Activated effector memory CD4-positive, alpha-beta T cell treated with anti-CD3 and anti-CD28 coated beads, Interleukin-2, amount 50 U/mL, for 16 hours (primary cell): ENCODE measurements at places on chromosomes 4 and X.
A peak's percentile ranks its signal among the peaks of the same experiment; 100 is the strongest.

DNA sequence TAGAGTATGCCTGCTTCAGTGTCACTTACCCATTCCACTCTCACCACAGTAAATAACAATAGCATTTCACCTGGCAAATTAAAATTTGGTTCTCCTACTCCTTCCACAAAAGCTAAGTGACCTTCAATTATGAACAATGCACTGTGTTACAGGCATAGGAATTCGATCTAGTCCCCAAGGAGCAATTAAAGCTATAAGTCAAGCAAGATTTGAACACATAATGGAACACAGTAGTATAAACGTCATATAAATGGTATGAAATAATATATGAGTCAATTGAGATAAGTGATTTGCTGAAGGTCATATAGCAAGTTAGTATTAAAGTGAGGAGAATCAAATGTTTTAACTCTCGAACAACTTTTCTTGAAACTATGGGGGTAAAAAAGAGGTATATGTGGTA lies 65.8 kb downstream of the ARAP2 start:
- DNase-seq = no peak

- peak; percentile 91 for DNase-seq
Measured at GRCh38 chrX:53441531-53442321, 7.6 kb upstream of the HSD17B10 start.

- DNase-seq = no peak
Measured at GRCh38 chr4:10701702-10702460, 17.3 kb upstream of the CLNK start.

DNA sequence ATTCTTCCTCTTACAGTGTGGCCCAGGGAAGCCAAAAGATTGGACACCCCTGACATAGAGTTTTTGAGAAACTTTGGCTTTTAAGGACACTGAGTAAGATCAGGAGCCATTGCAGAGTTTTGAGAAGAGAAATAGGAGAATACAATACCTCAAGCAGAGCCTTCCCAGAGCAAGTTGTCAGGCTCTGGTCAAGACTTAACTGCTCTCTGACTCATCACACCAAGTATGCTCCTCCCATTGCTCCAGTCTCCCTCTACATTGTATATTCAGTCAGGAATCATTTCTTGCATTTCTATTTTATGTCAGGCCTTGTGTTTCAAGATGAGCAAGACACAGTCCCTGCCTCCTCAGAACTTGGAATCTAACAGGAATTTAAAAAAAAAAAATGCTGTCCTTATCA lies 176.4 kb upstream of the FMR1 start:
- no peak for DNase-seq

DNA sequence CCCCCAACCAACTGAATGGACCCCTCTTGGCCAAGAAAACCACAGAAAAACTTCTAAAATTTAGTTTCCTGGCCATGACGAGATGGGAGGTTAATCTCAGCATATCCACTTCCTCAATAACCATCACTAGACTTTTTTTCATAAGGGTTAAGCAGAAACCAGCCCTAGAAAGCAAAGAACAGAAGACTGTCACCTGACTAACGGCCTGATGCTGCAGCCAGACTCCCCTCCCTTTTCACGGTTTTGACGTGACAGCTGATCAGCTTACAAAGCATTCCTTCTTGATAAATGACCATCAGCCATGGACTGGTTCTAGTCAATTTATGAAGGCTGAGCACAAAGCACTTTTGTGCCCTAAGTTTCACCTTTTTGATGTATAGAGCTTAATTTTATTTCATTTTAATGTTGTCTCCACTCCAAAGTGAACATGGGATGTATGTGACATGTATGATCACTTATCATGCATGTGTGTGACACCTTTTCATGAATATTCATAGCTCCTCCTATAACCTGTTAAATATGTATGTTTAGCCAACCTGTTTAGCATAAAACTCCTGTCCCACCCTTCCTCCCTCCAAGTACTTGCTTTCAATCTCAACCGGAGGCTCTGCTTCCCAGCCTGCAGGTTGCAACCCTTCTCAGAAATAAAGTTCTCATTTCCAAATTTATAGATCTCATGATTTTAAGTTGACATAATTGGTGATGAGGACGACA lies 56.3 kb downstream of the SERTM2 start:
- no peak for DNase-seq
